ENCODE measurements at places on chromosomes 12 and 14.

- DNase-seq, result no peak
Measured at GRCh38 chr14:89139404-89140247, 277.4 kb downstream of the FOXN3 start.

- no peak for DNase-seq
Measured at GRCh38 chr12:108394196-108394595, 55.1 kb upstream of the CMKLR1 start.

GRCh38 chr12:109652977-109653264 is 60.7 kb upstream of the FAM222A start:
- DNase-seq, result no peak

- DNase-seq, result no peak
Measured at GRCh38 chr12:535396-535795, 75.7 kb downstream of the B4GALNT3 start.

DNA sequence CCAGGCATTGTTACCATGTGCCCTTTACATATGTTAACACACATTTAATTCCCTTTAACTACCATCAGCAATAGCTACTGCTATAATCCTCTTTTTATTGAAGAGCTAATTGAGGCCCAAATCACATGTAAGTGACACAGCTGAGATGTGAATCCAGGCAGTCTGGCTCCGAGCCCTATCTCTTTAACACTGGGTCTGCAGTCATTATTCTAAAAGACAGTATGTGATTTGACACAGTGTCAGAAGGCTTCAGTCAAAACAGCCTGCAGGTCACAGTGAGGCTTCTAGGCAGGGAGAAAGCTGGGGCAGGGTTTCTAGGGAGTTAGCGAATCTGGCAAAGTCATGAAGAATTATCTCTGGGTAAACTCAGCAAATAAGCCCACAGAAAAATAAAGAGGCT is 148.2 kb downstream of the KIF21A start:
- DNase-seq, result no peak

DNA sequence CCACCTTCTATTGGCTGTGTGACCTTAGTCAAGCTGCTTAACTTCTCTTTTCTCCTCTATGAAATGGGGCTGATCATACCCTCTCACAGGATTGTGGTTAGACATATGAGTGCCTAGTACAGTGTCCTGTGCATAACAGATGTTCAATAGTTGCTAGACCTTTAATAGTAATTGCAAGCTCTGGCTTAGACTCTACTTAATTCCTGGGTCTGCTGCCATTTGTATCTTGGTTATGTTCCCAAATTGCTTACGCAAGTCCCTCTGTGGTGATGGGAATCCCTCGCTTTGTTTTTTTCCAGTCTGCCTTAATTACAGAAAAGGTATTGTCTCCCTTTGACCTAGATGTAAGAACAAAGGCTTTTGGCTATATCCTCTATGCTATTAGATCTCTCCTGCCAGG is 15.1 kb downstream of the SUDS3 start:
- no peak for DNase-seq

- no peak for DNase-seq
Measured at GRCh38 chr12:105235281-105235731, 668 bp downstream of the APPL2 start.

DNA sequence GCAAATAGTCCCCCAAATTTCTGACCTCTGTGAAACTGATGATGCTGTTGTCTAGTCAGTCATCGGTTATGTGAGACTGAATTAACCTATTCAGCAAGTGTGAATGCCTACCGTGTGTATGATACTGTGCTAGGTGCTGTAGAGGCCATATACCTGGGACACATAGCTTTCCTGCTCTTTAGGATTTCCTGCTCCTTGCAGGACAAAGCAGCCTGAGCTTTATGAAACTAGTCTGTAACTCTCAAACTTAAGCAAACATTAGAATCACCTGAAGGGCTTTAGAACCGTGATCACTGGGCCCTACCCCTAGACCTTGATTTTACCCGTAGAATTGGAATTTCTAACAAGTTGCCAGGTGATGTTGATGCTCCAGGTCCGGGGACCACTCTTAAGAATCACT is 6.9 kb downstream of the MARK3 start:
- DNase-seq, result no peak
